ENCODE measurements at places on chromosomes 7 and 10.

DNA sequence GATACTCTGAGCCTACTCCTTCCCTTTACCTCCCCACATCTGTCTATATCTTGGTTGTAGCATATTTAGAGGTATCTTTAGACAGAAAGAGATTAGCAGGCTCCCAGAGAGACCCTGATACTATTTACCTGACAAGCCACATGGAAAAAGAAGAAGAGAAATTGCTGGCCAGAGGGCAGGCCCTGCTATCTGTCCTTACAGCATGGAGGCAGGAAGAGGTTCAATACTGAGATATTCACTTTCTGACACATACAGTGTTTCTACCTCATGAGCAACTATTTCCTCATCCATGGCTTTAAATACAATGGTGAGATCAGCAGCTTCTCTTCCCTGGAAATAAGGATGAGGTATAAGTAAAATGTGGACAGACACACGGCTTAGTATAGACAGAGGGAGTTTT, 33.9 kb upstream of the TSPAN13 start:
- DNase-seq, result no peak

DNA sequence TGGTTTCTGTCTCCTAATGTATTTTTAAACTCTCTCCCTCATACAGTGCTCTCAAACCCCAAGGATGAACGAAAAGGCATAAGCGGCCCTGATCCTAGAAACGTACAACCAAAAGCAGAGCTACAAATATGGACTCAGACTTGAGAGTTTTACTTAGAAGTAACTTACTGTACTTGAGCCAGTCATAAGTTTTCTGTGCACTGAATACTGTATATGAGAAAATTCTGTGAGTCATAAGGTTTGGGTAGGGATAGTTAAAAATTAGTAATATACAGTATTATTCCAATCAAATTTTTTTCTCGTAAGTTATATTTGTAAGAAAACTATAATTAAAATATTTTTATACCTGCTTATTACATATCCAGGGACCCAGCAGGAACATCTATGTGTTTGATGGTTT, 5.9 kb upstream of the ASL start:
- no peak for DNase-seq

DNA sequence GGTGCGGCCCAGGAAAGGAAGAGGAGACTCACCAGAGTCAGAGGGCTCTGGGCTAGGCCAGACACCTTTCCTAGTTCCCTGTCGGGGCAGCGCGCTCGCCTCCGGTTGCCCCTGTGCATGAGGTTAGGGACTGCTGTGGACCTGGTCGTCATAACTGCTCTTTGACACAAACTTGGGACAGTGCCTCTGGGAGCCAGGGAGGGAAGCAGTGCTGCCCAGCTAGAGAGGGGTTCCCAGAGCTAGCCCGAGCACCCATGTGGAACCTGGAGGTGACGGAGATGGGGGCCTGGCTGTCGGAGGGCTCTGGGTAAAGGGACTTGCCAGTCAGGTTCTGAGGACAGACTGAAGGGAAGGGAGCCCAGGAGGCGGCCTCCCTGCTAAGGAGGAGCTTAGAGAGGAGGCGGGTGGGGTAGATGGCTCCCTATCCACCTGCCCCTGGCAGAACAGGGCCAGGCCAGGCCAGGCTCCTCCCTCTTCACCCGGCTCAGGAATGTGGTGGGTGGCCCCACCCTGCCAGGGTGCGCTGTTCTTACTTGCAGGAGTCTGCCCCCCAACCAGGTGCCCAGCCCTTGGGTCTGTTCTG, 29.7 kb downstream of the AGAP3 start:
- no peak for DNase-seq

DNA sequence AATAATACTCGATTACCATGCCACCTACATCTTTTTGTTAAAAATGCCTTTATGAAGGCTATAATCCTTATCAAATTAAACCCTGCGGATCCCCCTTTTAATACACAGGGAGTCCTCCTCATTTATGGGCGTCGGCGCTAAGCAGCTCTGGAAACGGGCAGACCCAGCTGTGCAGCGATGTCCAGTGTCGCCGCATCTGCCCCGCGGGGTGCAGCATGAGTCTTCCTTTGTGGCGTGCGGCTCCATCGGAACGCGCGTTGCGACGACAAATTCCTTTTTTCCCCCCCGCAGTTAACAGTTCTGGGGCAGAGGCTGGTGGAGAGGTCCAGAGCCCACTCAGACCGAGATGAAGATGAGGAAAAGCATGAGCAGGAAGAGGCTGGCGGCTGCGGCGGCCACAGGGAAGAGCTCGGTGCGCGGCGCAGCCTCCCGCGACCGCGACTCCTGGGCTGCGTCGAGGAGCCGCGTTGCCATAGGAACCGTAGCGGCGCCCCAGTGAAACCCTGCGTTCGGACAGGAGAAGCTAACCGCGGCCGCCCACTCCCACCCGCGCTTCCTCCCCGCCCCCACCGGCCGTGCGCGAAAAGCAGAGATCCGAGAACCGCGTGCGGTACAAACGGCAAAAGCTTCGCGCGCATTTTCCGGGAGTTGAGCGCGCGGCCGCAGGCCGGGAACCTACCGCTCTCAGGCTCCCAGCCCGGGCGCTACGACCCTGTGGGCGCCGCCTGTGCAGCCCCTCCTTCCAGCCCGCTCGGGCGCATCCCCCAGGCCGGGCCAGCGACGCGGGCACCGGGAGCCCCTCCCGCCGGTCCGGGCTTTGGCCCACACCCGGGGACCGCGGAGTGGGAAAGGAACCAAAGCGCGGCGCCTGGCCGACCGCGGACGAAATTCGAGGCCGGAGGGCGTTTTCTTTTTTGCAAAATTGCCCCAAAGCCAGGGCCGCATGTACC, 130.6 kb downstream of the SPAG6 start:
- DNase-seq, result peak; percentile 45

DNA sequence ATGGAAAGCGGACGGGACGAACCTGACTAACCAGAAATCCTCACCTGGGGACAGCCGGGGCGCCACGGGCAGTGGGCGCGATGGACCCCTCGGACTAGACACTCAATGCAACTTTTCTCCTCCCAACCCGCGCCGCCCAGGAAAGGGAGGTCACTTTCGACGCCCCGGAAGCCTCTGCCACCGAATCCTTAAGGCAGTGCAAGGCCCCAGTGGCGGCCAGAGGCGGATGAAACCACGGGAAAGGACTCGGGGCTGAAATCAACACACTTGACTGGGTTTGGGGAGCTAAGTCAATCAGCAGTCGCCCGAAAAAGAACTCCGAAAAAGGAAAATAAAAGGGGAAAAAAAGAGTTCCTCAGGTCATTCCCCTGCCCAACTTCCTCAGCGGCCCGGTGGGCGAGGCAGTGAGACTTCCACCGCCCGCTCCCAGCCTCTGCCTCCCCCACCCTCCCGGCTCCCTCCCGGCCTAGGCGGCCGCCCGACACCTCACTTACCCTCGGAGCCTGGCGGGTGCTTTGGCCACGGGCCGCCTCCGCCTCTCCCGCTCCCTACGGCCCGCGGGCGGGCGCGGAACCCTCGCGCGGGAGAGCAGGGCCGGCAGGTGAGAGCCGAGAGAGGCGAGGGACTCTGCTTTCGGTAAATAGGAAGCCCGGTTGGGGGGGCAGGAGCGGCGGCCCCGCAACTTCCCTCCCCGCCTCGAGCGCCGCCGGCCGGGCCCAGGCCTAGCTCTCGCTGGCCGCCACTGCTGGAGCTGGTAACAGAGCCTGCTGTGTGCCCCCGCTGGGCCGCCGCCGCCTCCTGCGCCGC, 518 bp downstream of the WAPL start:
- DNase-seq, result no peak

Data from occipital lobe (tissue), 3 donors.